GM12878 (cell line): ENCODE measurements at places on chromosomes 2 and 18.
A peak's percentile ranks its signal among the peaks of the same experiment; 100 is the strongest.

DNA sequence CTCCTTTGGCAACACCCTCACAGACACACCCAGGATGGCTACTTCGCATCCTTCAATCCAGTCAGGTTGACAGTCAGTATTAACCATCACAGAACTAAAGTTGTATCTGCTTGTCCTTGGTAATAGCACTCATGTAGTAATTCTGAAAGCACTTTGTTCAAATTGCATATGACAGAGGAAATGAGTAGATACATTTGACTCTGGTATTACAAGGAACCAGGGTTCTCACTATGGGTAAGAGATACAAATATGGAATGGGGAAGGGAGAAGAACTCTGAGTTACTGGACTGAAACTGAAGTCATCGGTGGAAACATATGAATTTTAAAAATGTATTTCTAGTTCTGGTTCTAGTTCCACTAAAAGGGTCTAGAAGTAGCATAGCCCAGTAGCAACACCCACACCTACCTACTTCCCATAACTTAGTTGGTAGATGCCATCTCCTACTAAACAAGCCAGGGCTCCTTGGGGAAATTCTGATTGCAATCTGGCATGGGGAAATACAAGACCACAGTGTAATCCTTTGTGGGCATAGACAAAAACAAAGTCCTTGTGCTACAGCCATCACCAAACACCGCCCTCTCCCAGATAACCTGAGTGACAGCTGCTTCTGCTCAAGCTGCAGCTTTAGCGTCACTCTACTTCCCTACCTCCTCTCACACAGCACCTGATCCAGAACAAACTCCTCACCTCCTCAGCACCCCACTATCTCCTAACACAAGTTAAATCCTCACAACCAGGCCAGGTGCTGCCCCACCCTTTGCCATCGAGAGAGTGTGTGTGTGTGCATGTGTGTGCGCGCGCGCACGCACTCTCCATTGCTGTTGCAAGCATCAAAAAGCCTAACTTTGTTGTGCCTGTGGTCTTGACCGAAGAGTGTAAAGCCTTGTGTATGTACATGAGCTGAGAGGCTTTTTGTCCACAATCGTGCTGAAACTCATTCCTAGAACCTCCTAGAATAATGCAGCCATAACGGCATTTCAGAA, 31.4 kb upstream of the CD226 start:
- no peak for DNase-seq

- no peak for DNase-seq
Observed at GRCh38 chr2:1605102-1606045, 138.9 kb downstream of the PXDN start.

DNA sequence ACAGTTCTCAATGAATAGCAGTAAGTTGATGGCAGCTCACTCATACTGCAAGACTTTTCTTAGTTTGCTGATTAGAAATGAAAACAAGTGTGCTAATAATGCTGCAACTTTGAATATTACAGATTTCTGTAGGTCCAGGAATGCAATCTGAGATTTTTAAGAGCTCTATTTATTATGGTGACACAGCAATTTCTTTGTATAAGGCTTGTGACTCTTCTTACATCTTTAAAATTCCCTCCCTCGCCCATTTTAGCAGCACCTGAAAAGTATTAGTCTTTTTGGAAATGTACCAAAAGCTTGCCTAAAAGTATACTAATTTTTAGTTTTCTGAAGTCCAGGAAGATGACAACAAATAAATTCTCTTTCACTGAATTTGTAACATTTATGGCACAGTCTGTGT, 4.4 kb upstream of the HTR2B start:
- DNase-seq = no peak

- DNase-seq = no peak
Observed at GRCh38 chr2:159067971-159068370, 99.5 kb downstream of the TANC1 start.

- DNase-seq = no peak
Observed at GRCh38 chr2:113986762-113987290, 96.9 kb downstream of the ACTR3 start.

- DNase-seq = peak; percentile 51
Observed at GRCh38 chr2:9844576-9844975, 1.3 kb downstream of the TAF1B start.

DNA sequence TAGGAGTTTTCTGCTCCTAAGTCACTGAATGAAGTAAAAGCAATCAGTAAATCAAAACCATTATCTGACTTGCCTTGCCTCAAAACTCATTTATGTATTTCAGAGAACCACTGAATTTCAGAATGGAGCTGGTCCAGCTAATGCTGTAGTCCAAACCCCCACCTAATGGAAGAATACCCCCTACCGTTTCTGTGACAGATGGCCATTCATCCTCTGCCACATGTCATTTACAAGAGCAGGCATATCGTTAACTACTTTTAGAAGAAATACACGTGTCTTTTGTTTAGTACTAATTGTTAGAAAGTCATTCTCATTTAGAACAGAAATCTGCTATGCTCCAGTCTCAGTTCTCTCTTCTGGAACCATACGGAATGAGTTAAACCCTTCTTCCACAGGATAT, 12.8 kb upstream of the GALNT5 start:
- no peak for DNase-seq

DNA sequence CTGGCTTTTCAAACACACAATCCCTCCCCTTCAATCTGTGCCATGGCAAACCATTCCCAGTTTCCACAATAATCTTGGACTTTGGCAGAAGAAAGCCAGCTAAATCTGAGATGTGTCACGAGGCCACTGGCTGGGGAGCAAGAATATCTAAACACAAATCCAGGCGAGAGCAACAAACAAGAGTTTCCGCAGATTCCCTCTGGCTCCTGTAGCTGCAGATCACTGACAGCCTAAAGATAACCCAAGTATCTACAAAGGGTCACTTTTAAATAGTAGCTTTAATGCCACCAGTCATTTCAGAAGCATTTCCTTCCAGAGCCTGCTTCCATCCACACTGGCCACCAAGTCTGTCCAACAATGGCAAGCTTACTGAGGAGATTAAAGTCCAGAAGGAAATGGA, 86.9 kb downstream of the ACVR1 start:
- DNase-seq = no peak

DNA sequence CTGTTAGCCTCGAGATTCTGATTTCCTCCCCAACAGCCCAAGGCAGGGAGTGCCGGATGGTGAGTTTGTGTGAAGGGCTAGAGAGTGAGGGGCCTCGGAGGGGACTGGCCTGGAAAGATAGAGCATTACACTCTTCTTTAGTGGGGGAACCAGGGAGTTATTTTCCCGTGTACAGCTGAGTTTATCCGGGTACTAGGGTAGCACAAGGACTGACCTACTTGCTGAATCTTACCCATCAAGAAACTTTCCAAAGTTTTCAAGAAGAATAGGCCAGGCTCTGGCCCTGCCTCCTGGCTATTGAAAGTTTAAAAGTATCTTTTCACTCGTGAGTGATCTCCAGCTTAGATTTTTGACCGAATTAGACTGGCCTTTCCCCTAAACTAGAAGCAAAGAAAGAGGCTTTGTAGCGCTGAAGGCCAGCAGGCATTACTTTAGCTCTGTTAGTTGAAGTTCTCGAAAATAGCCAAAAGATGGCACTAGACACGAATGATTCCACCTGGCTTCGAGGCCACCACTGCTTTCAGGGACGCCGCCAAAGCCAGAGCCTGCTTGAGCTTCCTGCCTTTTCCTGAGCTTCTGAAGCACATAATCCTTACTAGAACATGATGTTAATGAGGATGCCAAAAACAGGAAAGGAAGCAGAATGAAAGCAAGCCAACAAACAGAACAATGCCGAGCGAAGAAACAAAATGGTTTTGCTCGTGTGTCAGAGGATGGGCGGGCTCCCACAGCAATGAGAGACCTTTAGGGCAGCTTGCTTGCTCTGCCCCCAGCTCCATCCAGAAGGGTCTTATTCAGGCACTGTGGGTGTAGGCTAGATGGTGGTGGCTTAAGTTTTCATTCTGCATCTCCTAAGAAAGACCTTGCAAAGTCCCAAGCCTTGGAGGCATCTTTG, 55.8 kb downstream of the TSN start:
- no peak for DNase-seq
